Gastroesophageal sphincter (tissue), 4 donors: ENCODE measurements at places on chromosomes 2 and 18. TPM values are rescaled to one million over a fixed set of nuclear protein-coding genes. Genes with fewer than 3 reads are reported as not detected.

DNA sequence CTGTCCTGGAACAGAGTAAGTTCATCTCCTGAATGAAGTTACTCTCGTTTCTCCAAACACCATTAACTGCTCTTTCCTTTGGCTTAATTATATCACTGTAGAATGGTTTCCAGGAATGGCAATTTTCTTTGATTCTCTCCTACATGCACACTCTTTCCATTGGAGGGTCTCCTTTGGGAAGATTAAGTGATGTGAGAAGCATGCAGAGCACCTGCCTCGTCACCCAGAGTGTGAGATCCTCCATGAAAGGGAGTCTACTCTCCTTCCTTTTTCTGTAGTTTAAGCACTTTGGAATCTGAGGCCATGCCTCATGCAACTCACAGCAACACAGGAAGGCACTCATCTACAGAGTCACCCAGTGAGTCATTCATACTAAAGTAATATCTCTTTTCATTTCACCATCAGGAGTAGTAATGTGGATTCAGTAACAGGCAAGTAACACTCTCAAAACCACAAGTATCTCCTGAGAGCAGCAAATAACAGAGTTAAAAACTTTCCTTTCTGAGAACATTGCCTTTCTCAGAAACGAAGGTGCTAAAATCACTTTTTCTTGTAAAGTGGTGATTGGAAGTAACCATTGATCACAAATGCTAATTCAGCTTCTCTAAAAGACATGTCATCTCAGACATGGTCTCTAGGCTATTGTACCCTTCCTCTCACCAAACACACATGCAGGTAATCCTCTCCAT is 52.8 kb upstream of the IL1RL1 start:
- no peak for ATAC-seq

DNA sequence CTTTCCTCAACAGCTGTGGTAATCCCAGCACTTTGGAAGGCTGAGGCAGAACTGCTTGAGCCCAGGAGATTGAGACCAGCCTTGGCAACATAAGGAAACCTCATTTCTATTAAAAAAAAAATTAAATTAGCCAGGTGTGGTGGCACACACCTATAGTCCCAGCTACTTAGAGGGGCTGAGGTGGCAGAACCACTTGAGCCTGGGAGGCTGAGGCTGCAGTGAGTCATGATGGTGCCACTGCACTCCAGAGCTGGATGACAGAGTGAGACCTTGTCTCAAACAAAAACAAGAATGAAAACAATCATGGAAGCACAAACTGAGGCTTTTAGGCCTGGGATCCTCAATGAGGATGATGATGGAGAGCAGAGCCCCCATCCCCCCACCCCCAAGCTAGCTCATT is 19.8 kb downstream of the GAREM1 start:
- ATAC-seq: no peak

SCLY gene
- total RNA-seq: 14.5 TPM

DNA sequence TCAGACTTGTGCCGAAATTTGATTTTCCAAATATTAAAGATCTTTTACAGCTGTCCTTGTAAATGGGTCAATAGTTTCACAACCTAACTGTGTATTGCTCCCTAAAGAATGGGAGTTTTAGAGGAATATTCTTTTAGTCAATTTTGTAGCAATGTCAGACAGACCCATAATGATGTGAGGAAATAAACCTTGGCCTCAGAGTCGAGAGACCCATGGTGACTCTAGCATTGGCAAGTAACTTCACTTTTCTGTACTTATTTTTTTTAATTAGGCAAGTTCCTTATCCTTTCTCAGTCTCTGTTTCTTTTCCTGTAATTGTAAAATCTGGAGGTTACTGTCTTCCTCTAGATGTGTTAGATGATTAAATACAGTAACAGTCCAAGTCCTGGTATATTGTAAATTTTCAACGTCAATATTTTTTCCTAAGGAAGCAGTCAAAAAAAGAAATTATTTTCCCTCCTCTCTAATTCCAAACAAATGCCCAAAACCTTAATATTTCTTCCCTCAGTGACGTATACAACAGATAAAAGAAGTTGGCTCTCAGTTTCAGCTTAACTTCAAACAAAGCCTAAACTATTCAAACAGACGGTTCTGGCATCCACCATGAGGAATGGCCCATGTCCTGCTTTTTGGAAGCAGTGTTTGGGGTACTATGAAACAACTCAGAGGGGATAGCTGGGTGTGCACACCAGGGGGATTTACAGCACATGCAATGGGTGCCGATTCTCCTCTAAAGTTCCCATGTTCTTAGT is 466.7 kb downstream of the TNS1 start:
- ATAC-seq: peak; percentile 67

- peak; percentile 66 for ATAC-seq
Measured at GRCh38 chr2:25341753-25342371, at the start of gene DNMT3A. TSS of gene DNMT3A (minus strand) at chr2:25341925. CDS start at chr2:25313984, 27,941 bp downstream.
